ENCODE measurements at places on chromosomes 13 and 19.
A peak's percentile ranks its signal among the peaks of the same experiment; 100 is the strongest.

DNA sequence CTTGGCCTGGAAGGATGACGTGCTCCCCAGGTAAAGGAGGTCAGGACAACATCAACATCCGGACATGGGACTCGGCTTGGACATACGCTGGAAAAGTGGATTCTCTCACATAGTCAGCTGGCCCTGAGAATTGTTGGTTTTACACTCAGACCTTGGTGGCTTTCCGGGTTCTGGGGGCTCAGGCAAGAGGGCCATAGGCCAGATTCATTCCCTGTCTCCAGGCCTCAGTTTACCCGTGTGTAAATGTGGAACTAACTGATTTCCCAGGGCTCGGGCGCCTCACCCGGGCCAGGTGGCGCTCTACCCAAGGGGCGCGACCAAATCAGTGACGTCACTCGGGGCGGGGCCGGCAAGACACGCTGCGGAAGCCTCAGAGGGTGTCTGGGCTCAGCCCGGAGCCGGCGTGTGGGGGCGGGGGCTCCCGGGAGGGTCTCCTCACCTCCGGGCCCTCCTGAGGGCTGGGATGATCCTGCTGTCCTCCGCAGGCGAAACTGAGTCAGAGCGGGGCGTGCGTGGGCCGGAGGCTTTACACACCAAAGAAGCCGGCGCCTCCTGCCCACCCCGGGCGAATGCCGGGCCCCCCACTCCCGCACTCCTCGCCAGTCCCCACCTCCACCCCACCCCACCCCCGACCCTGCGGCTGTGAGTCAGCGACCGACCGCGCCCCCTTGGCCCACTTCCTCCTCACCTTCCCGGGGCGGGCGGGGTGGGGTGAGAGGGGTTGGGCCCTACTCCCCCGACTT lies 862 bp upstream of the VASP start:
- DNase-seq, result peak; percentile 91

GRCh38 chr13:28282451-28282850 lies 144.1 kb downstream of the PAN3 start:
- DNase-seq, result no peak

DNA sequence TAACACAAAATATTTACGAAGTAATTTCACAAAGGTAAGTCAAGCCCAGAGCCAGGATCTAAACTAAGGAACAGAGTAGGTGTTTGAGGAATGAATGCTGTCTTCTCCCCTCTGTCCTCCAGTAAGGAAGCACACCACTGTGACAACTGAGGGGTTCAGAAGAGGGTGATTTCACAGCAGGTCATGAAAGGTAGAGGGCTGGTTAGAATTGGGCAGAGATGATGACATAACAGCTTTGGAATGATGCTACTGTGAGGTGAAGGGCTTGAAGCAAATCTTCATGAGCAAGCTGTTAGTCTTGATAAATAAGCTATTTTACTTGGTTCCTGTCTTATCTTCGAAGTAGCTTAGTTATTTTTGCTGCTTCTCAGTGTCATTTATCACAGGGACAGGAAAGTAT lies 498.6 kb downstream of the FGF9 start:
- no peak for DNase-seq

GRCh38 chr13:57045826-57046546 lies 94.7 kb upstream of the PRR20A start:
- DNase-seq, result no peak

GRCh38 chr19:48997972-48998371 lies 4.3 kb downstream of the RUVBL2 start:
- DNase-seq, result no peak

- no peak for DNase-seq
These were observed 885.2 kb downstream of the PCDH9 start for GRCh38 chr13:66344805-66345517.

GRCh38 chr19:42313840-42314755 lies 989 bp downstream of the TMEM145 start:
- no peak for DNase-seq

DNA sequence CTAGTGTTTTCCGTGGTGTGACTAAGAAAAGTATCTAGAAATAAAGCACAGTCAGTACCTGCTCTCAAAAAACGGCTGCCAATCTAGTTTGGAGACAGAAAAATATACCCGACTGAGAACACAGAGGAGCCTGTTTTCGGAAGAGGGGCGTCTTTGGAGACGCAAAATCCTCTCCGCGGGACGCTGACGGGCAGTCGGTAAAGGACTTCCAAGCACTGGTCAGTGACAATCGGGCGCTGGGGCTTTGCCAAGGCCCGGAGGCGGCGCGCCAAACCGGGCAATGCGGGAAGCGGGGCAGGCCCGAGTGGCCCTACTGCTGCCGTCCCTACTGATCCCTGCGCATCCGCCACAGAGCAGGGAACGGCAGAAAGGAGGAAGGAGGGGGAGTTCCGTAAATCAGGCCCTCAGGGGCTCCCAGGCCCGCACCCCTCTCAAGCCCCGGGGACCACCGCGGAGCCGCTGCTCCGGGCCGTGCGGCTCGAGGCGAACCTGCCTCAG lies 588 bp upstream of the DPY19L3 start:
- DNase-seq, result peak; percentile 46

GRCh38 chr19:12052091-12052496 lies 667 bp downstream of the ZNF878 start:
- DNase-seq, result no peak

DNA sequence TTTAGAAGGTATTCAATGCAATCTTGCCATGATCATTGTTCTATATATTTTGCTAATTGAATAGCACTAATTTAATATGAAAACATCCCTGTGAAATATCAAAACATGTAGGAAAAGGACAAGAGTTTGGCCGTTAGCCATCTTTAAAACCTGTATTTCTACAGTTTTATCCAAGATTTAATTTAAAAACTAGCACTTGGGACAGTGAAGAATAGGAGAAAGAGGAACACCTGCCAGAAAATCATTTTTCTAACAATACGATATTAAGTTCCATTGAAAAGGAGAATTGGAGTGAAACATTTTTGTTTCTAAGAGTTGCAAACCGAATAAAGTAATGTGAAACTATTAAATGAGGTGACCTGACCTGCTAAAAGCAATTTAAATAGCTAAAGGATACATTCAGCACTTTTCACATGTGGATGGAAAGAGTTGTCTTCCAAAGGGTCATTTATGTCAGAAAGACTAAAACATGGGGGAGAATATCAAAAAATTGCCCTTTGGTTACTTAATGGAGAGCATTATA lies 1673.6 kb upstream of the MIR17HG start:
- no peak for DNase-seq

DNA sequence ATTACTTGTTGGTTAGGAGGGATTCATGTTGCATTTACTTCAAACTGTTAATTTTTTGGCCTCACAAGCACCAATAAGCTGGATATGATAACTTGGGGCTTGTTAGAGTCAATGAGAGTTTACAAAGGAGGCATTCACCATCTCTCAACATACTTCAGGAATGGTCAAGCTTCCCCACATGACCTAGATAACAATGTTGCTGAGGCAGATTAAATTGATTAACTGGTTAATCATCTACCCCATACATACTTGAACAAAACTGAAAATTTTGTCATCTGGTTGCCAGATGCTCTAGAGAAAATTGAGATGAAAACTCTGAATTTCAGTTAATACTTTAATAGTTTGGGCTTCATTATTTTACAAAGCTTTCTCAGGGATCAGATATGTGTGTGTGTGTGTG lies 43.0 kb upstream of the UBL3 start:
- DNase-seq, result no peak

- peak; percentile 84 for DNase-seq
These were observed 6.4 kb downstream of the ANGPTL6 start for GRCh38 chr19:10095948-10096614.

DNA sequence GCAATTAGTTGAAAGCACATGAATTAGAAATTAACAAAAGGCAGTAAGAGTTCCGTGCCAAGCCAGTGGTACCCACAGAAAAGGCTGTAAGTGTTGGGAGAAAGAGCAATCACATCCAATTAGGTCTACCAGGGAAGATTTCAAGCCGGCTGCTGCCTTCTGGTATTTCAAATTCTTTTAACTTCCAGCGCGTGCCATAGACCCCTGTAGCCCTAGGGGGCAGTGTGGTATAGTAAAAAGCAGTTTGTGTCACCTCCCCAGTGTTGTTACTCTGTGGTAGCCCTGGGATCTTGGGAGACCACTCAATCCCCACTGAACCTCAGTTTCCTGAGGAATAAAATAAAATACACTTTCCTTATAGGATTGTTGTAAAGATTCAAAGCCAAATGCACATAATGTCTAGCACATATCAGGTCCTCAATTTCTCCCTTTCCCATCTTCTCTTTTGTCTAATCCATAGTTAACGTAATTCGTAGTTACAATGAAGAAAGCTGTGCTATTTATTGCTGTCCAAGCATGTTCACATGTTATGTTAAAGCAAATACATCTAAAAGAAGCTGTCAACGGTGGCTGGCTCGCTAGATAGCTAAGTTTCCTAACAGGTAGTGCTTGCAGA lies 230.2 kb downstream of the TDRD3 start:
- no peak for DNase-seq

- no peak for DNase-seq
These were observed 18.1 kb downstream of the N4BP2L1 start for GRCh38 chr13:32409561-32410421.

- DNase-seq, result no peak
These were observed 1448.0 kb upstream of the MIR17HG start for GRCh38 chr13:89899302-89900103.

DNA sequence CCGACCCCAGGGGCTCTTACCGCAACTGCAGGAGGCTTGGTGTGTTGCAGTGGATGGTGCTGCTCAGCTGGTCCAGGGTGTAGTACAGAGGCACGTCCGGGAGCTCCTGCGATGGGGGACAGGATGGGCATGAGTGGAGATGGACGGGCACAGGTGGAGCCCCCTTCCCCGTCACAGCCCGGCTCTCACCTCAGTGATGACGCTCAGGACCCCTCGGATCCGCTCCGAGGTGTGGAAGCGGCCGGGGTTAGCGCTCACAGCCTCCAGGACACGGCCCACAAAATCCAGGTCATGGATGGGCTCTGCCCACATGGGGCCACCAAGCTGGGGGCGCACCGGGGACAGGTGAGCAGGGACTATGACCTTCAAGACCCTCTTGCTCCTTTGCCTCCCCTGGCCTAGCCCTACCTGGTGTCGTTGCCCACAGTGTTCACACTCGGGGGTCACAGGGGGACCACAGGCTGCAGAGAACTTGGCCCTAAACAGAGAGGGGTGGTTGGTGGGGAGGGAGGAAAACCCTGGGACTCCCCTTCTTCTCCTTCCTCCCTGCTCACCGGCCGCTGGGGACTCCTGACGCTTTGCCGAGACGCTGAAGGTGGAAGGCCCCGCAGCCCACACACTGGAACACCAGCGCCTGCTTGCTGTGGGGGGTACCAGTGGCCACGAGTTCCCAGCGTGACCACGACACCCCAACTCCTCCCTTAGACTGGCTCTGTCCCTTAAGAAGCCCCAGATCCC lies 6.9 kb upstream of the LYL1 start:
- no peak for DNase-seq

- no peak for DNase-seq
These were observed 773.8 kb downstream of the GPC5 start for GRCh38 chr13:92172191-92172590.

DNA sequence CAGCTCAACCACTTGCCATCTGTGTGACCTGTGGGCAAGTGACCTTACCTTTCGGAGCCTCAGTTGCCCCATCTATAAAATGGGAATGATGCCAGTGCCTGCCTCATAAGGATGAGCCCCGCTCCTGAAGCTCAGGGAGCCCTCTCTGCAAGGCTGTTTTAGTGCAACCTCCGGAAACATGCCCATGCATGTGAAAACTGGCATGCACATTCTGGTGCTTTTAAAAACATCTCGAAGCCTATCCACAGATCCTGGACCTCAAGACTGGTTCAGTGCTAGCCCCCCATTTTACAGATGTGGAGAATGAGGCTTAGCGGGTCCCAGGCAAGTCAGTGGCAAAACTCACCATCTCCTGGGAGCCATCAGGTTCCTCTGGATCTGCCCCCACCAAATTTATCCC lies 5.6 kb downstream of the CADM4 start:
- DNase-seq, result peak; percentile 50

DNA sequence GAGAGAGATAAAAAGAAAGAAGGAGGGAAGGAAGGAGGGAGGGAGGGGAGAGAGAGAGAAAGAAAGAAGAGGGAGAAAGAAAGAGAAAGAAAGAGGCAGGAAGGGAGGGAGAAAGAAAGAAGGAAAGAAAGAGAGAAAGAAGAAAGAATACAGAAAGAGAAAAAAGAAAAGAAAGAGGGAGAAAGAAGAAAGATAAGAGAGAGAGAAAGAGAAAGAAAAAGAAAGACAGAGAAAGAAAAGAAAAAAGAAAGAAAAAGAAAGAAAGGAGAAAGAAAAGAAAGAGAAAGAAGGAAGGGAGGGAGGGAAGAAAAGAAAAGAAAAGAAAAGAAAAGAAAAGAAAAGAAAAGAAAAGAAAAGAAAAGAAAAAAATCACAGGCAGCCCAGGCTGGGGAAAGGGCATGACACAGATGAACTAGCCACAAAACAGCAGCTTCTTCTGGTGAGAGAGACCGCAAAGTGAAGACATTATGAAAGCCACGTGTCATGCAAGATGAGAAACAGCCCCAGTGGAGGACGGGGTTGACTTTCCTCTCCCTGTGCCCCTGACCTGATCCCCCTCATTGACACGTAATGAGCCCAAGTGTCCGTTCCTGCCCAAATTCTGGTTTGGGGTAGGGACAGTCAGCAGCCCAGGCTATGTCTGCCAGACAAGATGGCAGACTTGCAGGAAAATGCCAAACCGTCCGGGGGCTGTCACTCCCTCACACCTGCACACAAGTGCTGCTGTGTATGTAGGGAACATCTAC lies 102.1 kb downstream of the INSR start:
- DNase-seq, result no peak

- DNase-seq, result no peak
These were observed 14.8 kb upstream of the ATP8B3 start for GRCh38 chr19:1826557-1827521.

DNA sequence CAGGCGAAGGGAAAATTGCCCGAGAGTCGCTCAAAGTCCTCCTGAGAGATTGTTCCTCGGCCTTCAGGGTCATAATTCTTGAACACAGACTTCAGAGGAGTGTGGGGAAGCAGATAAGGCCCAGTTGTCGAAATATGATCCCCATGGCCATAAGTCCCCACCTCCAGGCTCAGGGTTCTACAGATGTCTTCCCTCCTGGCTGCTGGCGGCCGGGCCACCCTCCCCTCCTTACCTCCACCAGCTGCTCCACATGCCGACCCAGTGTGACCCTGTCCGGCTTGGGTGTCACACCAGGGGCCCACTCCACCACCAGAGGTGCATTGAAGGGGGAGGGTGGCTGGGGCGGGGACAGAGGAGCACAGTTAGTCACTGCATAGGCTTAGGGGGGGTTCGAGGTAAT lies 10.1 kb downstream of the FAM98C start:
- no peak for DNase-seq
